Hypothalamus (tissue), 51 donors: ENCODE measurements at places on chromosomes 2 and 18.

- no peak for DNase-seq
These were observed 94.1 kb downstream of the UBE2E3 start for GRCh38 chr2:181074457-181074856.

DNA sequence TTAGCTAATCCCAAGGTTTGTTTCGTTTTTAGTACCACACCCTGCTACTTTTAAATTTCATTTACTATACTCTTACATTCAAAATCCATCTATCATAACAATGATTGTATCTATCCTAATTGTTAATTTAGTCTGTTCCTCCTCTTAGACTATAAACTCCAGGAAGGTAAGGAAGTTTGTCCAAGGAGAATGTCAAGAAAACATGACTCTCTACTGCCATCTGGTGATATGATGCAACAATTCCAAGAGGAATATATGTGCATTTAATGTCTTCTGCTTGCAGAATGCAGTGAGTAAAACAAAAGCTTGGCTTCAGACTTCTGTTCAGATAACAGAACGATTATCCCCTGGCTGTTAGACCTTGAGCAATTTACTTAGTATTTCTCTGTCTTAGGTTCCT lies 1267.1 kb downstream of the LRP1B start:
- no peak for DNase-seq

GRCh38 chr2:62391696-62392095 lies 114.3 kb downstream of the TMEM17 start:
- DNase-seq = no peak

DNA sequence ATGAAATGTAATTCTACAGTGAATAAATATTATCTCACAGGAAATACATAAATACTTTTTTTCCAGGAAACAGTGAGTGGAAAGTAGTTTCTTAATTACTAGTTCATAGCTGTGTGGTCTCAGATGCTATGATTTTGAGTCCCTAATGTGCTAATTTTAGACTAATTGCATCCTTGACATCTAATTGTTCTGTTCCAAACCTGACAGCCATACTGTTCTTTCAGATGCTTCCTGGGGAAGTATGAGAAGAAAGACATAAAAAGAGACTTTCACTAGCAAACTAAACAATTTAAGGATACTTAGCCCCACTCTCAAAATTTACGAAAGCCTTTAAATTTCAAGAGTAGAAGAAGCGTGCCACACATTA lies 350.9 kb upstream of the CDH20 start:
- DNase-seq = no peak

DNA sequence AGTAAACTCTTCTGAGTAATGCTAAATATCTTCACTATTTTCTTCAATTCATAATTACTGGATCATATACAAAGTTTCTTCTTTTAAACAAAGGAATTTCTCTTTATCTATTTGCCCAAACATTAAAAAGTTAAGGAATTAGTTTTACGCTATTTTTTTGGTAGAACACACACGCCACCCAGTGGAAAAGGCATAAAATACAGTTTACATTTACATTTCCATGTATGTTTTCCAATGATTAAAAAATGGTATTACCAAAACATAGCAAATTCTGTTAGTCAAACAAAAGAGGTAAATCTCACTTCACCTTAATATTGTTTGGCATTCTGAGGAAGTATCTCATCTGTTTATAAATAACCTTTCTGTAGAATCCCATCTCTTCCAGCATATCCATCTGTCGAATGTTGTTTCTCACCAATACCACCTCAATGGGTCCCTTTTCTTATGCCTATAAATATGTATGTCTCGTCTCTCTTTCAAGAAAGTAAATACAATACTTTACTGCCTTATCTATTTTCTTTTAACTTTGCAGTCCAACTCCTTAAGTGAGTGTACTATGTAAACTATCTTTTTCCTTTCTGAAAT lies 7.2 kb downstream of the BOLL start:
- no peak for DNase-seq
